ENCODE measurements at places on chromosomes 5 and 9. TPM values are rescaled to one million over a fixed set of nuclear protein-coding genes. Genes with fewer than 3 reads are reported as not detected.

SEMA5A gene
- 0.02 TPM for total RNA-seq

GRCh38 chr5:91121347-91121993, 261.6 kb downstream of the ARRDC3 start:
- no peak for DNase-seq

GRCh38 chr9:105864248-105864898, 170.0 kb downstream of the TMEM38B start:
- DNase-seq, result no peak

DNA sequence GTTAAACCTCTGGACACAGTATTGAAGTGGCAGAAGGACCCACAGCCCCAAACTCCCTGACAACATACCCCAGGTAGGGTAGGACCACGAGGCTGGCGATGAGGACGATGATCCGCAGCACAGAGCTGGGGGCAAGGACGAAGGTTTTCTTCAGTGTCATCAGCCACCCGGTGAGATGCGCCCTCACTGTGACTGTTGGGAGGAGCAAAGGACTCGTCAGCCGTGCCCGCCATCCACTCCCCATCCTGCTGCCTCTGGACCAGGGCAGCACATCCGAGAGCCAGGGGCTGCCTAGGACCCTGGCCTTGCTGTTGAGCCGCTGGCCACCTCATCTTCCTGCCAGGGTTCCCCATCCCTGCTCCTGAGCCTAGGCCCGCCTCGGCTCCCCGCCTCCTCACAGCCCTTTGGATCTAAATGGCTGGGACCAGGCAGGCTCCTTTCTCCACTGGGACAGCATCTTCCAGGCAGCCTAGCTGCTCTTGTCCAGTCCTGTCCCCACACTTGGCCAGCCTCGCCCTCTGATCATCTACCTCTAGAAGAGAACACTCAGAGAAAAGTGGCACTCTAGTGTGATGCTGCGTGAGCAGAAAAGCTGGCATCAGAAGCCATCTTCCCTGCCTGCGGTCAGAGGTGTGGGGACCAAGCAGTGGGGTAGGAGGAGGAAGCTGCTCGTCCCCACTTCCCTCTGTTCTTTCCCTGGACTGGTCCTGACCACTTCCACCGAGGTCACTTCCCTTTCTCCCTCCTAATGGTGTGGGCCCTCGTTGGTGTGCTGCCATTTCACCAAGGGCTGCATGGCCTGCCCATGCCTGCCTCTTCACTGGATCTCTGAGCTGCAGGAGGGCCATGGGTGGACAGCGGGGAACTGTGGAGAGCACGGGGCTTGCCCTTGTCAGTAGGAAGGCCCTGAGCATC, 49.2 kb downstream of the OTULIN start:
- DNase-seq, result no peak

GRCh38 chr9:83343366-83343999, 194.7 kb downstream of the FRMD3 start:
- DNase-seq, result no peak

GRCh38 chr5:96410013-96410412, 23.0 kb downstream of the PCSK1 start:
- DNase-seq, result no peak

GRCh38 chr9:16622541-16622940, 247.9 kb downstream of the BNC2 start:
- DNase-seq, result no peak

GRCh38 chr5:169258372-169259000, 42.5 kb downstream of the SLIT3 start:
- DNase-seq, result no peak

DNA sequence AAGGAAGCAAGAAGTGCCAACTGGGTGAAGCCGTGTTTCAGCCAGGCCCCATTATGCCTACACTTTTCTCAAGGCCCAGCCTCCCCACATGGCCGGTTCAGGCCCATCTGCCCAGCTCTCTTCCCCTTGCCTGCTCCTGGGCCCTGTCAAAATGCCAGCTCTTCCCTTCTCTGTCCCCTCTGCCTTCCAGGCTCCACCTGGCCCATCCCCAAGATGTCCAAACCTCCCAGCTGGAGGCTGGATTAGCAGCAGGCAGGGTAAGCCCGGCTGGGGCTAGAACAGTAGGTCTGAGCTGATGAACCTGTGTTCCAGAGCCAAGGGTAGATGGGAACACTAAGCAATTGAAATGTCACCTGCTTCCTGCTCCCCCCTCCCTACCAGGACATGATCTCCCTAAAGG, 64.1 kb upstream of the HSPA9 start:
- DNase-seq, result no peak
